ENCODE measurements at places on chromosomes 16 and 17.

GRCh38 chr17:62882284-62882683 is 74.2 kb upstream of the MARCHF10 start:
- DNase-seq = no peak

DNA sequence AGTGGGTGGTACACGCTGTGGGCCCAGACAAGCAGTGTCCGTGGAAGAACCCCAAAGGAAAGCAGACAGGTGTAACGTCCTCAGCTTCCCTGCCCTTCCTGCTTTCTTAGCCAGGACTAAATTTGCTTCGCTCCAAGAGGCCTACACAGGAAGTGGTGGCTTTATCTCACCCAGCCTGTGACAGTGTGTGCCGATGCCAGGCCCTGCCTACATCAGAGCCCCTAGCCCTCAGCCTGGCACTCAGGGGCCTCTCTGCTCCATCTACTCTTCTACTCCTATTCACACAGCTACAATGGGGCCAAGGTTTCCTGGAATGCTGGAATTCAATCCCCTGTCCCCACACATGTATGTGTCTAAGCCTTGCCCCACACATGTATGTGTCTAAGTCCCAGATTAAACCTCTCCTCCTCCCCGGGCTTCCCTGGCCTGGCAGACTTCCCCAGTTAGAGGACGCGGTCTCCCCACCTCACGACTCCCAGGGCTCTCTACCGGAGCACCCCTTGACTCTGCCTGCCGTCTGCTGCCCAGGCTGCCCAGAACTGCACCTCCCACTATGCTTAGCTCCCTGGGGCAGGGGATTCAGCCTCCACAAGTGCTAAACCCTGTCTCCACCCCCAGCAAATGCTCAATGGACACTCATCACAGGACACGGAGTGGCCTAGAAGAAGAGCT is 8.2 kb downstream of the PGAP3 start:
- peak; percentile 40 for DNase-seq

DNA sequence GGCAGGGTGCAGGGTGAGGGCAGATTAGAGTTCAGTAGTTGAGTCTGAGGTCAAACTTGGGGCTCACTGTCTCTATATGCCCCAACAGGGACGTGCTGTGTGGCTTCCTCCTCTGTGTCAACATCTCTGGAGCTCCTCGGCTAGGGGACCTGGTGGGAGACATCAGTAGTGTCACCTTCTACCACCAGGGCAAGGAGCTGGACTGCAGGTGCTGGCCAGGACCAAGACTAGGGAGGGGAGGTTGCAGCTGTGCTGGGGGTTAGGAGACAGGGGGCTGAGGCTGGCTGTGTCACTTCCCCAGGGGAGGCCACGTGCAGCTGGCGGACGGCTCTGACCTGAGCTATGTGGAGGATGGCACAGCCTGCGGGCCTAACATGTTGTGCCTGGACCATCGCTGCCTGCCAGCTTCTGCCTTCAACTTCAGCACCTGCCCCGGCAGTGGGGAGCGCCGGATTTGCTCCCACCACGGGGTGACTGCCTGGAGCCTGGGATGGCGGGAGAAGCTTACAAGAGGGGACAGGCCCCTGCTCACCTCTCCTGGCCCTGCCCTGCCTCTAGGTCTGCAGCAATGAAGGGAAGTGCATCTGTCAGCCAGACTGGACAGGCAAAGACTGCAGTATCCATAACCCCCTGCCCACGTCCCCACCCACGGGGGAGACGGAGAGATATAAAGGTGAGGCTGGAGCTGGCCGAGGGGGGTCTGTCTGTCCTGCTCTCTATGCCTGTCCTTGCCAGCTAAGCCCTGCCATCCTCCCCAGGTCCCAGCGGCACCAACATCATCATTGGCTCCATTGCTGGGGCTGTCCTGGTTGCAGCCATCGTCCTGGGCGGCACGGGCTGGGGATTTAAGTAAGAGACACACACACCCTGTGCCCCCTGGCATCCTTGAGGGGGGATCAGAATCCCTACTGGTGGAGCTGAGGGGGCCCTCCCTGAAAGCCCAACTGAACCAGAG is 18.9 kb downstream of the ADAM11 start:
- no peak for DNase-seq

DNA sequence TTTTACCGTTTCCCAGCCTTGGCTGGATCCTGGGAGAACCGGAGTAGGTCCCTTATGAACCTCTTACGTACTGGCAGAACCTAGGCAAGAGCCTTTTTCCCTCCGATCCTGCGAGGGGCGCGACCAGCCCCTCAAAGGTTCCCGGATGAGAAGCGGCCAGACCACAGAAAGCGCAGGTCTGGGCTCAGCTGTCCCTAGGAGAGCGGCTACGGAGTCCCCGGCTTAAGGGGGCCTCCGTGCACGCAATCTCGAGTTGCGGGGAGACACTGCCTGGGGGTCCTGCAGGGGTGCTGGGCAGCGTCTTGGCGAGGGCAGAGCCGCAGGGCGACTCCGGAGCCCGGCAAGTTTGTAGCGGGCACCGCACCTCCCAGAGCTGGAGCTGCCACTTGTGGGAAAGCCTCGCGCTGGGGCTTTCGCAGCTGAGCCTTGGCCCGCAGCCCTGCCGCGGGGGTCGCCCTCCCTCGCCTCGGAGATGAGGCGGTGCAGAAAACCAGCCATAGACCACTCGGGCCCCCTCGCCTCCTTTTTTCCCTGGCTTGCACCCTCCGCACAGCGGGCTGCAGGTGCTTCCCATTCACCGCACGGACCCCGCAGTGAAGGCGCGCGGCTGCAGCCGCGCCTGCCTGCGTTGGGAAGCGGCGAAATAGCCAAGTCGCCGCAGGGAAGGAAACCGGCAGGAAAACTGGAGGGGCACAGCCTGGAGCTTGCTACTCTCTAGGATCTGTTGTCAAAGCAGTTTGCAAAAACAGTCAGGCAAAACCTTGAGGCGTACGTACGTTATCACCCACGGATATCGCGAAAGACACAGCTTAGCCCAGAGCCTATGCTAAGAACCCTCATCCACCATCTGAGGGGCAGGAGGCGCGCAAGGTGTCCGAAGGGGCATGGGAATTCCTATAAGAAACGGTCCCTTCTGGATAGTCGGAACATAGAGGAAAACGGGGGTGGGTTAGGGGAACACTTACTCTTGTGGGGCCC is 834 bp downstream of the CDH8 start:
- DNase-seq = no peak

DNA sequence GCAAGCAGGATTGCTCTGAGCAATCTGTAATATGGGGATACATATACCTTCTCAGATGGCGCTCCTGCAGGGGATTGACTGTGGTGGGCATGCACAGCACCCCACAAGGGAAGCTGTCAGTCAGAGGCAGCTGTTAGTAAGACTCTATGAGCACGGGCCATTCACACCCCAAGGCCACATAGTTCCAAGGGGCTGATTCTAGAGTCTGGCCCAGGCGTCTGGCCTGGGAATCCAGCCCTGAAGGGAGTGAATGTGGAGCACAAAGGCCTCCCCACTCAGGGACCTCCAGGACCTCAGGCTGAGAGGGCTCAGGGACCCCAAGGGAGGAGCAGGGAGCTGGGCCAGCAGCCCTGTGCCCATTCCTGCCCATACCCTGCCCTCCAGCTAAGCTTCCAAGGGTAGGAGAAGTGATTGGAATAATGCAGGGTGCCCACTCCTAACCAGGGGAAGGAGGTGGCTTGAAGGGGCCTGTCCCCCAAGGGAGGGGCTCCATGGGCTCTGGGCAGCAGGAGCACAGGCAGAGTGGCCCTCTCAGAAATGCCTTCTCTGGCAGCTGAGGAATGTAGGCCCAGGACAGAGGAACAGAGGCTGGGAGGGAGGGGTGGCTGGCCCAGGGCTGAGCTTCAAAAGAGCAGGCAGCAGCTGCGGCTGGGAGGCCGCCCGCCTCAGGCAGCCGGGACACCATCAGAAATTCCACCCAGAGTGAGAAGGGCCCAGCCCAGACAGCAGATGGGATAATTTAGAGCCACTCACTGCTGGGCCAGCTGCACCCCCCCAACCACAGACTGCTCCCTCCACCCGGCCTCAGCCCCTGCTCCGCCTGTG is 48.9 kb upstream of the MRPS23 start:
- DNase-seq = no peak

GRCh38 chr16:13866073-13866472 is 53.9 kb upstream of the ERCC4 start:
- DNase-seq = peak; percentile 63

GRCh38 chr17:41615454-41615853 is 2.9 kb upstream of the KRT16 start:
- DNase-seq = no peak

- DNase-seq = no peak
These were observed 5.5 kb upstream of the NCBP3 start for GRCh38 chr17:3851461-3852100.

- DNase-seq = peak; percentile 53
These were observed 1.2 kb downstream of the DUSP14 start for GRCh38 chr17:37490638-37491614.

DNA sequence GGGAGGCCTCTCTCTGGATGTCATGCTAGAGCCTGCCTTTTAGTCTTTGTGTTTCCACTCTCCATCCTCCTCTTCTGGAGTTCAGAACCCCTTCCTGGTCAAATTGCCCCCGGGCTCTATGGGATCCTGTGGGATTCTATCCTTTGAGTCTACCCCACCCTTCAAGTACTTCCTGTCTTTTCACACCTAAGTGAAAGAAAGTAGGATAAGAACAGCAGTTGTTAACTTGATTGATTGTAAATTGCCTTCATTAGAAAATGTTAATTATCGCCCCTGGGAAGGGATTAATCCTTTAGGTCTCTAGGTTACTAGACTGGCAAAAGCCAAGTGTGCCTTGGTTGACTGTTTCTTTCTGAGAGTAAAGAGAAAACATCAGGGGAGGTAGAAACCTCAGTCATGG is 30.1 kb downstream of the PRKCB start:
- no peak for DNase-seq

DNA sequence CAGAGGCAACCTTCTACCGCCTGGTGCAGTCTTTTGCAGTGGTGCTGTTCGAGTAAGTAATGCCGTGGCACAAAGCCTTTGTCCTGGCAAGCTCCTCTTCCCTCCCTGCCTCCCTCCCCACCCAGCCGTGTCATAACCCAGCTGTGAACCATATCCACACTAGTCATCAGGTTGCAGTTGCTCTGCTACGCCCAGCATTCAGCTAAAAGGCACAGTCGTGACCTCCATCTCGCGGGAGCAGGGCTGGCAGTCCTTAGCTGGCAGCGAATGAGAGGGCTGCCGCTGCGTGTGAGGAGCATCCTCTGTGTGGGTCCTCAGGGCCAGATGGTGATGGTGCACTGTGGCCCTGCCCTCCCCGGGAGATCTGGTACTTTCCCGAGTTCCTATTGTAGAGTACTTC is 39.3 kb downstream of the CIBAR2 start:
- DNase-seq = no peak

GRCh38 chr16:3036726-3037315 is at the start of gene BICDL2:
Gene BICDL2, minus strand, starts transcription at chr16:3036944. Its CDS starts 1,448 bp downstream, at chr16:3035496.
- no peak for DNase-seq

DNA sequence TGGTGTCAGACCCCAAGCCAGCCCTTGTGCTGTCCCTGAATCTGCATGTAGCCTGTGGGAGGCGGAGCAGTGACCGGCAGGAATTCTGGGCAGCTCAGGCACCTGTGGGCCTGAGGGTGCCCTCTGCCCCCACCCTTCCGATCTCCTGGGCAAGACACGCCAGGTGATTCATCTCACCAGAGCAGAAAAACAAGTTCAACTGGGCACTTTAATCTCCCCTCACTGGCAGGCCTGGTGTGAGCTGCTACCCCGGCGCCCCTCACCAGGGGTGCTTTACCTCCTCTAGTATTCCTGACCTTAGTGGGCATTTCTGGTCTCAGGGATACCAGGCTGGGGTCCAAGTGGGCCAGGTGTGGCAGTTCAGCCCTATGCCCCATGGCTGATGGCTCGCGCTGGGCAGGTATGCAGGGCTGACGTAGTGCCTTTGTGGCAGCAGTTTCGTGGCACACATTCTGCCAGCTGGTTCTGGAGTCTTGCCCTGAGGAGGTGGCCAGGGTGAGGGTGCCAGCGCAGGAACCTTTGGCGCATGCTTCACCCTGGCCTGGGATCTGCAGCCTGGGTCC is 6.0 kb downstream of the ERBB2 start:
- DNase-seq = no peak

DNA sequence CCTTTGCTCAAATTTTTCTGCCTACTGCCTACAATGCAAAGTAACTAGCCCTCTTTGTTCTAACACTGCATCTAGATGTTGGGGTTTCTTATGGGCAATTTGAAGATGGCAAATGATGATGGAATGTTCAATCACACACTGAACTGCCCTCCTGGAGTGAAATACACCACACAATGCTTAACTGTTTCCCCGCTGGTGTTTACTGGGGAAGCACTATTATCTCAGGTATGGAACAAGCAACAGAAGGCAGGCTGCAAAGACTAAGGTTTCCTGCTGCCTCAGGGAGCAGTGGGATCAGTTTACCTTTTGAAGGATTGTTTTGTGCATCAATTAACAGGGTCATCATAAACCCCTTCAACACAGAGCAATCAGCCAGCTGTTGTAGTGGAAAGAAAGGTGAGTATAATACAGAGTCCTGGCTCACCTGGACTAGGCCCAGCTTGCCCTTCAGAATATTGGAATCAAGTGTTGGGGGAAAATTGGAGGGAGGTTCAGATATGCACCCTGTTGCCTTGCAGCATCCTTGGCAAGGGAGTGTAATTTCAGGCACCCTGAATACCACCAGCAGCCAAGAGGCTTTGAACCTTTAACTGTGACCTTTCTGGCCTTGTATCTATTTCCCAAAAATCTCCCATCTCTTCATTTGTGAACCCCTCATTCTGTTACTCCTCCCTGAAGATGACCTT is 105.4 kb upstream of the CDH11 start:
- no peak for DNase-seq

DNA sequence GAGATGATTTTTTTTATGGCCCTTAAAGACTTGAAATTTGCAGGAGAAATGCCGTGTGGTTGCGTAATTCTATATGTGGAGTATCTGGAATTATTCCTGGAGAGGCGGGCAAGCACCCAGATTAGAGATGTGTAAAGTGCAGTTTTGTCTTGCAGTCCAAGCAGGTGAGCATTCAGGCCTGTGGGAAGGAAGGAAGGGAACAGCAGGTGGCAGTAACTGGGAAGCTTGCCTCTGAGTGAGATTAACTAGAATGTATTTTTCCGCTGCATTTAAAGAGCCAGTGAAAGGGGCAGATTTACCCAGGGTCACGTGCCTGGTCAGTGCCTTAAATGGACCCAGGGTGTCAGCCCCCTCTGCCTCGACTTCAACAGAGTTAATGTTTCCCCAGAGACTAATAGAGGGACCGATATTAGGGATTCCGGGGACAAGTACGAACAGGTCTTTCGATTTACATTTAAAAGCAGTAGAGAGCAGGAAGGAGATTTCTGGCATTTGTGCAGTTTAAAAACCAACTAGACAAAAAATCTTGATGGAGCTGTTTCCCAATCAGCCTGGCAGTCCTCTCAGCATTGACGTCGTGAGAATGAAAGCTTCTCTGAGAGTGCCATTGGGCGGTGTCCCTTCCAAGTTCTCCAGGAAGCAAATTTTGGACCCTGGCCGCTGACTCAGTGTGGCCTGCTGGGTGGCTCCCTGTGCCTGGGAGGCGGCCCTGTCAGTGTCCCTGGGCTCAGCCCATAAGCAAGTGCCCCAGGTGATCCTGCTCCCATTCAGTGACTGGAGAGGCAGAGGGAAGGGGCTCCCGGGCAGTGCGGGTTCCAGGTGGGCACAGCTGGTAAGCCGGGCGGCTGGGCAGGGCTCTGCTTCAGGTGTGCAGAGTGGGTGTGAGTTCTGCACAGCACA is 38.2 kb downstream of the KSR1 start:
- no peak for DNase-seq

Data from activated CD4-positive, alpha-beta T cell treated with anti-CD3 and anti-CD28 coated beads, Interleukin-10, Interleukin-2, amounts not matched to agents 100 ng/mL and 50 ng/mL, durations not matched to agents 16 hours and 8 hours (primary cell).